Endothelial cell (in vitro differentiated cells): ENCODE measurements at places on chromosomes 7 and 10. TPM values are rescaled to one million over a fixed set of nuclear protein-coding genes. Genes with fewer than 3 reads are reported as not detected.

HOXA10 gene
- total RNA-seq, result not detected

C10orf67 gene
- not detected for total RNA-seq

ZNF467 gene
- total RNA-seq, result 64.2 TPM

- no peaks in the 10 kb centered on the region for H3K27me3 ChIP-seq
- H3K4me3 ChIP-seq, result no peak overlapping the region
- no peak for DNase-seq
- H3K27ac ChIP-seq, result peak overlapping the region; percentile 61
These were observed 31.8 kb downstream of the SMURF1 start for GRCh38 chr7:99112097-99112496.

- H3K4me1 ChIP-seq, result no peaks in the 10 kb centered on the region
- H3K27me3 ChIP-seq, result peaks cover 6% of the 10 kb centered on the region
- no peak overlapping the region for H3K27ac ChIP-seq
- H3K36me3 ChIP-seq, result peaks cover 33% of the 10 kb centered on the region
- no peak for DNase-seq
These were observed 7.0 kb upstream of the FUOM start for GRCh38 chr10:133364645-133365431.

- H3K27me3 ChIP-seq, result no peaks in the 10 kb centered on the region
- peaks cover 4% of the 10 kb centered on the region for H3K4me1 ChIP-seq
- H3K36me3 ChIP-seq, result no peaks in the 10 kb centered on the region
- no peak overlapping the region for H3K4me3 ChIP-seq
- no peak overlapping the region for H3K27ac ChIP-seq
These were observed 274.4 kb downstream of the THSD7A start for GRCh38 chr7:11557627-11558026.

DNA sequence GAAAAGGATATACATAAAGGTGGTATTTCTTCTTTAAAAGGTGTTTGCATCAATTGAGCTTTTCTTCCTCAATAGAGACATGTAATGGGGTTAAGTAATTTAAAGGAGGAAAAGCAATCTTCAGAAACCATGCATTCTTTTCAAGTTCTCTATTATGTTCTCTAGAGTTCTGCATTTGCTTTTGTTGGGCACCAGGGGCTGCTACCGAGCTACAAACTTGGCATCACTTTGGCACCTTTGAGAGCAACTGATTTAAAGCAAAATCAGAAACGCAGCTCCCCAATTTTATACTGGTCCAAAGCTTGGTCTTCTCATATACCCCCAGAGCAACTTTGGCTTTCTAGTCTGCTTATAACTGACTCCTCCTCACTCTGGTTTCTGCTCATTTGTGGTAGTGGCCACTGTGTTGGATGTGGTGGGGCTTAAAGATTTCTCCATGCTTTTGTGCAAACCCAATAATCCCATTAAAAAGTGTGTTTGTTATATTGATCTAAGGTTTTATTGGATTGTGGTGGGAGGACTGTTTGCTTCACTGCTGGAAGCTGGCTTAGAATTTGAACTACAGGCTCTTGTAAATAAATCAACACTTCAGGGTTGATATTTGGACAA lies 712.1 kb downstream of the PHTF2 start:
- H3K27ac ChIP-seq, result no peak overlapping the region
- no peaks in the 10 kb centered on the region for H3K36me3 ChIP-seq
- H3K27me3 ChIP-seq, result no peaks in the 10 kb centered on the region
- peak; percentile 62 for DNase-seq

DNA sequence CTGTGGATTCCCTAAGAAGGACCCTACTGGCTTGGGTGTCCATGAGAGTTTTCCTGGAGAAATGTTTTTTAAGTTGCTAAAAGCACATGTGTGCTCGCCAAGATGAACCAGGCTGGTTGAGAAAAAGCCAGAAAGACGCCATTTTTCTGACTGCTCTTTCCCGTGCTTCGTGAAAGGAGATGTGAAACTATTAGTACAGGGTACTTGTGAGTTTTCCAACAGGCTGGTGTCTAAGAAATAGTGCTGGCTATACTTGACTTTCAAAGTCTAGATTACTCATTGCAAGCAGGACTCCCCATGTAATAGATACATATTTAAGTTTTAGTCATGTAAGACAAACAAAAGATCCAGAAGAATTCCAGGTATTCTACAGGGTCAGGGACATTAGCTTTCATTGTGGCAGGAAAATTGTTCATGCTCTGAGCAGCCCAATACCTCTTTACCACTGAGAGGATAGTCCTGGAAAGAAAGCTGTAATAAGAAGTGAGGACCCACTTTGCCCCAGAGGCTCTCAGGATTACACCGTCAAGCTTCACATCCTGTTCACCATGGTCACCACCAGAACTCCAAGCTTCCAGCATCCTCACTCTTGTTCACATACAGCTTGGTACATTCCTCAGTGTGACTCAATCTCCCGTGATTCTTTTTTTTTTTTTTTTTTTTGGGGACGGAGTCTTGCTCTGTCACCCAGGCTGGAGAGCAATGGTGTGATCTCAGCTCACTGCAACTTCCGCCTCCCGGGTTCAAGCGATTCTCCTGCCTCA lies 43.8 kb upstream of the ICA1 start:
- no peak overlapping the region for H3K27ac ChIP-seq
- H3K27me3 ChIP-seq, result no peaks in the 10 kb centered on the region
- H3K36me3 ChIP-seq, result no peaks in the 10 kb centered on the region
- no peaks in the 10 kb centered on the region for H3K4me1 ChIP-seq
- no peak for DNase-seq

GRCh38 chr10:74024600-74024999 lies 26.7 kb downstream of the VCL start:
- H3K4me3 ChIP-seq, result no peak overlapping the region
- H3K27me3 ChIP-seq, result no peaks in the 10 kb centered on the region
- H3K4me1 ChIP-seq, result peaks cover 15% of the 10 kb centered on the region
- DNase-seq, result no peak
- no peak overlapping the region for H3K27ac ChIP-seq

- peak overlapping the region; percentile 24 for H3K27ac ChIP-seq
- peaks cover 15% of the 10 kb centered on the region for H3K36me3 ChIP-seq
- peaks cover 6% of the 10 kb centered on the region for H3K4me1 ChIP-seq
- no peak for DNase-seq
- H3K4me3 ChIP-seq, result no peak overlapping the region
These were observed 113.3 kb downstream of the CYTH3 start for GRCh38 chr7:6159097-6159483.

- H3K27ac ChIP-seq, result no peak overlapping the region
- H3K27me3 ChIP-seq, result peaks cover 5% of the 10 kb centered on the region
- H3K36me3 ChIP-seq, result no peaks in the 10 kb centered on the region
- no peak overlapping the region for H3K4me3 ChIP-seq
- no peak for DNase-seq
- peaks cover 5% of the 10 kb centered on the region for H3K4me1 ChIP-seq
These were observed 73.8 kb upstream of the FAM180A start for GRCh38 chr7:135822376-135822775.

DNA sequence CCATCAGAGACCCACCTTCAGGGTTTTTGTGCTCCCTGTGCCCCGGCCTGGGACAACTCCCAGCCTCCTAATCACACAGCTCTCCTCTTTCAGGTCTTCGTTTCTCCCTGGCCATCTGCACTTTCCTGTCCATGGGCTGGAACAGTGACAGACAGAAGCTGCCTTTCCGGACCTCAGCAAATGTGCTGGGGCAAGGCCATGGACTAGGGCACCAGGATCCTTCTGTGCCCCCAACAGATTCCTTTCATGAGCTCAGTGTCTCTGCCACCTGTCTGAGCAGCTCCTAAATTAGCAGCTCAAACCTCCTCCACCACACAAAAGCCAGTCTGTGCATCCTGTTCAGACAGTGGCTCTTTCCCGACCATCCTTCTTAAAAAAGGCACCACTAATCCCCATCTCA lies 41.9 kb upstream of the FRMD4A start:
- peaks cover 15% of the 10 kb centered on the region for H3K4me1 ChIP-seq
- H3K27ac ChIP-seq, result peak overlapping the region; percentile 14
- H3K27me3 ChIP-seq, result peaks cover 9% of the 10 kb centered on the region
- no peaks in the 10 kb centered on the region for H3K36me3 ChIP-seq
